ENCODE measurements at places on chromosomes 6 and 20.

GRCh38 chr6:151494235-151494935 lies 568 bp downstream of the CCDC170 start:
- no peak for DNase-seq

- no peak for DNase-seq
Observed at GRCh38 chr20:59650418-59650817, 46.1 kb downstream of the PHACTR3 start.

DNA sequence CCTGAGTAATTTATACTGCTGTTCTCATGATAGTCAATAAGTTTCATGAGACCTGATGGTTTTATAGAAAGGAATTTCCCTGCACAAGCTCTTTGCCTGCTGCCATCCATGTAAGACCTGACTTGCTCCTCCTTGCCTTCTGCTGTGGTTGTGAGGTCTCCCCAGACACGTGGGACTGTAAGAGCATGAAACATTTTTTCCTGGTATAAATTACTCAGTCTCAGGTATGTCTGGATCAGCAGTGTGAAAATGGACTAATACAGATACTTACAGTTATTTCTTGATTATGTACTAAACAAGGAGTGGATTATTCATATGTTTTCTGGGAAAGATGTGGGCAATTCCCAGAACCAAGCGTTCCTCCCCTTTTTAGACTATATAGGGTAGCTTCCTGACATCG lies 1.9 kb upstream of the TRIM38 start:
- DNase-seq = peak; percentile 34

- no peak for DNase-seq
Observed at GRCh38 chr20:42686057-42686456, 503.6 kb downstream of the PTPRT start.

DNA sequence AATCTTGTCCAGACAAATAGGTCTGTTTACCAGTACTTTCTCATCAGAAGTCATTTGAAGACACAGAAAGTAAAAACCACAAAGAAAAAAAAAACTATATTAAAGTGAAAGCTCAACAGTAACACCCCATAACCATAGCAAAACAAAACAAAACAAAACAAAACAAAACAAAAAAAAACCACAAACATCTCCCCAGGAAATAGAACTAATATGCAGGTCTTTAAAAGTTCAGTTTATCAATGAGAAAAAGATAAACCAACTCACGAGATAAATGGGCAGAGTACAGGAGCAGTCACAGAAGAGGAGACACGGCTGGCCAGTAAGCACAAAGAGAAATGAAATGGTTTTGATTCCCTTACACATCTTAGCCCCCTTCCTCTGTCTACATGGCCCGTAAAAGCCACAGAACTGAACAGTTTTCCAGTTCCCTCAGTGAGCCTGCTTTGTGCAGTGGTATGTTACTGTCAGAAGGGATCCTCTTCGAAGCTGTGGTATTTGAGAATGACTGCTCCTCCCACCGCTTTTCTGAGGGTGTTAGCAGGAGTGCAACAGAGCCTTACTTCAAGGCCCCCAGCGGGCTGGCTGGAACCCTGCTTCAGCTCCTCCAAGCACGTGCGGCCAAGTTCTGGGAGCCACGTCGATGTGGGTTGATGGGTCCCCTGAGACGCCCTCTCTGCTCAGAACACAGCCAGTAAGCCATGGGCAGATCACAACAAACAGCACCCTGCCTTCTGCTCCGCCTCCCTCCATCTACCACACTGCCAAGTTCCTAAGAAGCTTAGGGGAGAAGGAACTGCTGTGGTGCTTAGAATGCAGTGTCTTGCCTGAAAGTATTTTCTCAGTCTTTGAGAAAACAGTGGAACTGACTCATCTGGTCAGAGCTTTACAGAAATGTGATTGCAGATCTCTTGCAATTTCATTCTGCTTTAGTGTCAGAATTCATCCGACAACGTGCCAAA lies 14.0 kb downstream of the UST start:
- peak; percentile 17 for DNase-seq

DNA sequence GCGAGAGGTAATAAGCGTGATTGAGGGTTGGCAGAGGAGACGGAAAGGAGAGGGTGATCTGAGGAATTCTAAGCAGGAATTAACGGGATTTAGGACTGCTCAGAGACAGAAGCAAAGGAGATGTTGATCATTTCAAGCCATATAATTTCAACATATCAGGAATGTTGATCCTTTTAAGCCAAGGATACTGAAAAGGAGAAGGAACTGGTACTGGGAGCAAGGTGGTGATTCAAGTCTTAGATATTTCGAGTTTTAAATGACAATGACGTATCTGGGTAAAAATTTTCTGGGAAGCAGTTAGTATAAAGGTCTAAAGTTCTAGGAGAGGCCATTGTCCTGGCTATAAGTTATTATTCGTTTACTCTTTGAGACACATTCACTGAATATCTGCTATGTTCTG lies 91.3 kb upstream of the OGFRL1 start:
- DNase-seq = no peak

- DNase-seq = no peak
Observed at GRCh38 chr20:18225632-18226031, 62.7 kb upstream of the ZNF133 start.

DNA sequence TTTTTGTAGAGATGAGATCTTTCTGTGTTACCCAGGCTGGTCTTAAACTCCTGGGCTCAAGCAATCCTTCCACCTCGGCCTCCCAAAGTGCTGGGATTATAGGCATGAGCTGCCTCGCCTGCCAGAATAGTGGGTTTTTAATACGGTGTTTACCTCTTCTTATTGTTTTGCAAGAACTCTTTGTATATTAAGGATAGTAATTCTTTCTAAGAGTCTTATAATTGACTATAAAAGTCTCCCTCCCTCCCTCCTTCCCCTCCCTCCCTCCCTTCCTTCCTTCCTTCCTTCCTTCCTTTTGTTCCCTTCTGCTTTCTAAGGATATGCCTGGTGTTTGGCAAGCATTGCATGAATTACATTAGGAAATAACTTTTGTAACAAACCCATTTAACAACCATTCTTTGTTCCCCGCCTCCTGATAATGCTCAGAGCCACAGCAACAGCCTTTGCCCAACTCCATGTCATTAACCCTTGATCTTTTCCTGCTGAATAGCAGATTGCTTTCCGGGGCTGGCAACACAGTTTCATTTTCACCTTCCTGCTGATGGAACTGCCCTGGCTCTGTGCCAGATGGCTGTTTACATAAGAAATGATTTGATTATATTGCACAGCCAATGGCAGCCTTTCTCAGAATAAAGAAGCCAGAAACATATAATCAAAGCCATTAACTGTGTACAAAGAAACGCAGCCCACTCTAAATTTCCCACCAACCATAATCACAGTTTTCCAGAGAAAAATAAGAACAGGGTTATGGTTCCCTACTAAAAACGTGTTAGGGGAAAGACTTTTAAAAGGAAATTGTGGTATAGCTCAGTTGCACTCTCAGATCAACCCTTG lies 143.7 kb upstream of the PTPN1 start:
- no peak for DNase-seq

DNA sequence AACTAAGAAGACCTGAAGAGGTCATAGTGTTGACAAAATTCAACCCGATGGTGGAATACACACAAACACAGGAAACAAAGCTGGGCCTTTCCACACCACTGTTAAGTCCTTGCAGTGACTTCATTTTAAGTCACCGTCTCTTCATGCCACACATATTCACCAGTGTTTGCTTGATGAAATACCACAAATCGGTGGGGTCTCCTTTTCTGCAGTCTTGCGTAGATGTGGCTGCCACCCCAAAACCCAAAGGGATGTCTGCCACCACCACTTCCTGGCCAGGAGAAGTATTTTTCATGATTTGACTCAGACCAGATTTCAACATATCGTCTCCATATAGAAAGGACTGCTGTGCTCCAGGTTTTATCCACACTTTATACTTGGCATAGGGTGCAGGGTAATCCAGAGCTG lies 11.0 kb upstream of the COL10A1 start:
- DNase-seq = no peak

DNA sequence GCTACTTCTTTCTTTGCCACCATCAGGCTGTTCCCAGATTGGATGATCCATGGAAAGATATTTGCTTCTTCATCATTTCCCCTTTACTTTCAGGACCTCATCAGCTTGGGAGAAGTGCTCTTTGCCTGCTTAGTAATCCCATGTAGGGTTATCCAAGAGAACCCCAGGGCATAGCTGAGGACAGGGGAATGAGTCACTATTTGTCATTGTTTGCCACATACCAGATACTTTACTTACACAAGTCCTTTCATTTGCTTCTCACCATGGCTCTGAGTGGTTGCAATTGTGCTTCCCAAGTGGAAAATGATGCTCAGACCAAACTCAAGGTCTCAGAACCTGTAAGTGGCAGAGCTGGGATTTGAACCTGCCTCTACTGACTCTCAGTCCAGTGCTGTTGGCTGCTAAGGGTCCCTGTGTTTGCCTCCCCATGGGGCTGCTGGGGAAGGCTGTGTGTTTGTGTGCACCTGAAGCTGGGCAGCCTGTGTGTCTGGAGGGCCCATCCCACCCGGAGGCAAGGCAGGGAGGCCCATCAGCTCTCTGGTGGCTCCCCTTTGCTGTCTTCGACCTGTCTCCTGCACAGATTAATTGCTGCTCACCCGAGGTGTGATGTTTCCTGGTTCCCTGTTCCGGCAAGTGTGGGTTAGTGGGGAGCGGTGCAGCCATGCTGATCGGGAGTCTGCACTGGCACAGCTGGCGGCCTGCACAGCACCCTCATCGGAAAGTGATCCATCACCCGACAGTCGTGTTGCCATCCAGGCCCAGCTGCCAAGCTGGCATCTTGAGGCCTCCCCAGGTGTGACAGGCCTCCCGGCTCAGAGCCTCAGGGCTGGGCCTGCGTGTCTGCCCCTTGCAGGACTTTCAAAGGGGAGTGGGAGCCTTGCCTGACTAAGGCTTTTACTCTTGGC lies 228.8 kb downstream of the DHX35 start:
- no peak for DNase-seq

DNA sequence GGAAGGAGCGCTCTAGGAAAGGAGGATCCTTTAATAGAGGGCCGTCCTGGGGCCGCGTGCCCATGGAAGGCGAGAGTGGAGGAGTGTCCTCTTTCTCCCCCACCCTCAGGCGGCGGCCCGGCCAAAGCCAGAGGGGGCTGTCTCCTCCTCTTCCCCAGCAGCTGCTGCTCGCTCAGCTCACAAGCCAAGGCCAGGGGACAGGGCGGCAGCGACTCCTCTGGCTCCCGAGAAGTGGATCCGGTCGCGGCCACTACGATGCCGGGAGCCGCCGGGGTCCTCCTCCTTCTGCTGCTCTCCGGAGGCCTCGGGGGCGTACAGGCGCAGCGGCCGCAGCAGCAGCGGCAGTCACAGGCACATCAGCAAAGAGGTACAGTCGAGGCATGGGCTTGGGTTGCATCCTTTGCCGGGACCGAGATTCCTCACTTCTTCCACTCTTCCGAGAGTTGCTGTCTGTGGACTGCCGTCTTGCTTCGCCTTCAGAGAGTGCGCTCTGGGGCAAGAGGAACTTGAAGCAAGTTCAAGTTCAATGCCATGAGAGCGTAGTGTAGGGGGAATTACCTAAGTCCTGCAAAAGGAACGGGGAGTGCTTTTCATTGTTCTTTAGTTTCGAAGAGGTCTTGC lies at the start of gene LAMA2:
LAMA2 (plus strand) TSS at position 148 of the 621 bp plus-strand sequence; CDS start at position 256, 108 bp downstream.
- DNase-seq = no peak

GRCh38 chr6:34560366-34561226 lies 4.5 kb upstream of the SPDEF start:
- no peak for DNase-seq

DNA sequence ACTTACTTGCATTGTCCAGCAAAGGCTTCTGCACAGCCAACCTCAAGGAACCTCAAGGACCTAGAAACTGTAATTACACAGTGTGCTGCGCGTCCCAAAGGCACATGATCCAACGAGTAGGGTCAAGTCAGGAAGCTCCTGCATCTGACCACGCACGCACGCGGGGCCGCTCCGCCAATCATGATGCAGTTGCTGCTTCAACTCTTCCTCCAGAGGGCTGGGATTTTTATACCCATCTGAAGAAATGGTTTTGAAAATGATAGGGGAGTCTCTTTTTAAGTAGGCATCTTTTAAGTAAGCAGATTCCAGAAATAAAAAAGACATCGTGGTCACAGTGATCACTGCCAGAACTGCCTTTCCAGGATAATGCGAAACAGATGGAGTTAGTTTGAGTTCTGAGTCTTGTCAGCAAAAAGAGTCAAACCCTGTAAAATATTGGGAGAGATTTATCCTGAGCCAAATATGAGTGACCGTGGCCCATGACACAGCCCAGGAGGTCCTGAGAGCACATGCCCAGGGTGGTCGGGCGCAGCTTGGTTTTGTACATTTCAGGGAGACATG lies 34.0 kb downstream of the KIF25 start:
- DNase-seq = no peak

- DNase-seq = no peak
Observed at GRCh38 chr20:20207872-20208271, 155.5 kb downstream of the CFAP61 start.

DNA sequence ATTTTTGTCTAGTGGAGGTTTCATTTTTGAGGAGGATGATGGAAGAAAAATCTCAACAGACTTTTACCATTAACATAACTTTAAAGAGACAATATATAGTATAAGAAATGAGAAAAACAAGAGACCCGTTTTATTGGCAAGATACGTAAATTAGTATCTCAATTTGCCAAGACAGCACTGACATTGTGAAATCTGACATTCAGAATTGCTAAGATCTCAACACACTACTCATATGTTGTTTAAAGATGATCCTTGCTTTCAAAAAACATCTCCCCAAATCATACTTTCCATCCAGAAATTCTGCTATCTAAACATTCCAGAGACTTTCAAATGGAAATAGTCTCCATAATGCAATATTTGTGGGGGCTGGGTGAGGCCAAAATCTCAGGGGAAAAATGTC lies 220.9 kb upstream of the CEP162 start:
- DNase-seq = no peak

- DNase-seq = no peak
Observed at GRCh38 chr6:148323344-148323743, 19.3 kb upstream of the SASH1 start.

GRCh38 chr20:21522481-21523280 lies 8.8 kb upstream of the NKX2-2 start:
- DNase-seq = no peak

DNA sequence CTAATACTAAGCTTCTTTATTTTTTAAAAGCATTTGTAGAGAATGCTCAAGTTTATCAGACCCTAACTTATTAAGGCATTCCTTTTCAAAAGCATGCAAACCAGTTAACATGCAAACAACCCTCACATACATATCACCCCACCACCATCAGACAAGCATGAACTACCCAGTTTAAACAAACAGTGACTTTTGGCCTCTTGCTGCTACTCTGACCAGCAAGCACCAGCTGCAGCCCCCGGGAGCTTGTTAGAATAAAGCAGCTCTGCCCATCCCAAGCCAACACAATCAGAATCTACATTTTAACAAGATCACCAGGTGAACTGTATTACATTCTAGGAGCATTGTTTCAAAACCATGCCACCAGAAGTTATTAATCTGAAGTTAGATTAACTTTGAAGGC lies 5.9 kb upstream of the NUP153 start:
- DNase-seq = no peak

DNA sequence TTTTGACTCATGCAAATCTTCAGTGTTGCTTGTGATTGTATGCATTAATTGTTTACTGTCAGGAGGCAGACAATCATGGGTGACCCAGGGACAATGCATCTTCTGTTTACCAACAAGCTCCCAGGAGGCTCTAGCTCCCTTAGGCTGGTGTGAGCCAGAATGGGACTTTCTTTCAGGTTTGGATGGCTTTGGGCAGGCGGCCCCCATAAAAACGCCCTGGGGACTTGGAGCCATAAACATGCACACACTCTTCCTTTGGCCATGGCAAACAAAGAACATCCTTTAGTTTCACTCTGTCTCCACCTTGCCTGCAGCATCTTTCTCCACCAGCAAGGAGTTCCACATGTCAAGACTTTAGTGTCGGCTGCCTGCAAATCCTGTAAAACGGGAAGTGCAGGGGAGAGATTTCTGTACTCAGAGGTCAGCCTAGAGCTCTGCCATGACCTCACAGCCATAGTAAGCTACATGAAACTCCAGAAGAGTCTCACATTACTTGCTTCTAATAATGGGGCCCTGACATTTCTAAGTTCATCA lies 127.6 kb downstream of the MAP3K7 start:
- DNase-seq = no peak

Data from stimulated activated CD8-positive, alpha-beta memory T cell treated with anti-CD3 and anti-CD28 coated beads, Interleukin-2, amount 100 ng/mL, for 48 hours (primary cell).